ENCODE measurements at places on chromosomes 1 and 21. TPM values are rescaled to one million over a fixed set of nuclear protein-coding genes. Genes with fewer than 3 reads are reported as not detected.

GRCh38 chr1:116763787-116764465 is 9.7 kb downstream of the CD2 start:
- DNase-seq, result no peak

DNA sequence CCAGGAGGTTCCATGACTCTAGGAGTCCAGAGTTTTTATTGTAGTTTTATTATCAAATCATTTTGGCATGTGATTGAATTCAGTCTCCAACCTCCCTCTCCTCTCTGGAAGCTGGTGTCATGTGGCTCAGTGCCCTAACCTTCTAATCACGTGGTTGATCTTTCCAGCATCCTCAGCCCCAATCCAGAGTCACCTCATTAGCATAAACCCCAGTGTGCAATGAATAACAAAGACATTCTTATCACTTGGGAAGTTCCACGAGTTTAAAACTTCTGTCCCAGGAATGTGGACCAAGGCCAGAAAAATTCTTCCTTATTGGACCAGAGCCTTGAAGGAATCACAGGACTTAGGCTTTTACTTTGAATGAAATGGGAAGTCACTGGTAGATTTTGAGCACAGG is 52.2 kb downstream of the KIRREL1 start:
- DNase-seq, result no peak

The OR2W3 gene
- total RNA-seq, result 4.8 TPM

The NCAM2 gene
- 30.7 TPM for total RNA-seq

The KRTAP13-2 gene
- total RNA-seq, result not detected

GRCh38 chr21:31870472-31871193 is 2.2 kb upstream of the HUNK start:
- no peak for DNase-seq

DNA sequence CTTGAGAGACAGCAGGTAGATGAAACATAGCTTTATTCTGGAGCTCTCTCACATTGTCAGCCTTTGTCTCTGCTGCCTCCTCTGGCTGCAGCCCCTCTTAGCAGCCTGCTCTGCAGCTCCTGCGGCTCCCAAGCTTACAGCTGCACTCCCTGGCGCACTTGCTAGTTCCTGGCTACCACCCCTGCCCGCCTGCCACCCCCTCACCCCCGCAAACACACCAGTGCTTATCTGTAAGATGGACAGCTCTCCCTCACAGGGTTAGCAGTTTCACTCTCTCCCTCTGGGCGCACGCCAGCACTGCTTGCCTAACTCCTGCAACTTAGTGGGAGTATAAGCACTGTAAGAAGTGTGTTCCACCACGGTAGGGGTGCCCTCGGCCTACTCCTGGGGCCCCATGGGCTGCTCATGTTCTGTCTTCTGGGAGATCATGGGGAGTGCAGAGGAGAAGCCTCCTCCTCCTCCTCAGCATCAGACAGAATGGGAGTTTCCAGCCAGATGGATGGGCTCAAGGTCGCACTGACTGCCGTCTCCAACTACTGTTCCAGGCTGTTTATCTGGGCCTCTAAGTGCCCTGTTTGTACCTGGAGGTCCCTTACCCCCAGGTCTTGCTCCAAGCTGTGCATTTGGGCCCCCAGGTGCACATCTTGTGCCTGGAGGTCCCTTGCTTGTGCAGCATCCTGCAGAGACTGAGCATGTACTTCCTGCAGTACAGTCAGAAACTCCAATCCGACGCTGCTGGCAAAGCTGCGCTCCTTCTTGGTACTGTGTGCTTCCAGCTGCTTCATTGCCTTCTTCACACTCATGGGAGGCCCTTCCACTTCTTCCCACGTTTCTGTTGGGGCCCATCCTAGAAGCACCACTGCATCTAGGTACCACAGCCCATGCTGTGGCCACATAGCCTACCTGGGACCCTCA is 1388.1 kb downstream of the AMY1C start:
- no peak for DNase-seq

- DNase-seq, result no peak
Measured at GRCh38 chr1:153578936-153579335, 13.3 kb upstream of the S100A2 start.

The APCS gene
- not detected for total RNA-seq
